RWPE2 (cell line): ENCODE measurements at places on chromosomes 3 and 15.

DNA sequence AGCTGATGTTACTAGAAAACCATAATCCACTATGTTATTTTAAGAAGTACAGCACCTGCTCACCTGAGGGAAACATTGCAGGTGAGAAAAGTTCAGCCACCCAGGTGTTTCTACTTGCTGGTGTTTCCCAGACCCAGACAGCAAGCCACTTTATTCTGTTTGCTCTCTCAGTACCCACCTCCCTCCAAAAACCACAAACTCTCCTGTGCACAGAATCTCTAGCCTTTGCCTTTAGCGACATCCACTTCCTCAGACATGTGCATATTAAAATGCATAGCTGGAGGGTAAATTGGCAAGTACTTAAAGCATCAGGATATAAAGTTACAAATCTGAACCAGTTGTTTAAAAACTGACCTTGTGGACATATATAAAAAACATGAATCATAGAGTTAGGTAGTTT, 36.7 kb downstream of the VGLL3 start:
- peaks cover 26% of the 10 kb centered on the region for H3K4me1 ChIP-seq
- no peak for DNase-seq
- no peak overlapping the region for H3K27ac ChIP-seq

- H3K36me3 ChIP-seq, result no peaks in the 10 kb centered on the region
- no peak overlapping the region for H3K4me3 ChIP-seq
- H3K4me1 ChIP-seq, result peaks cover 14% of the 10 kb centered on the region
- H3K27ac ChIP-seq, result peak overlapping the region; percentile 44
These were observed 34.8 kb downstream of the SRGAP3 start for GRCh38 chr3:9214599-9214998.

- no peak for DNase-seq
- H3K36me3 ChIP-seq, result no peaks in the 10 kb centered on the region
- no peak overlapping the region for H3K4me3 ChIP-seq
- no peak overlapping the region for H3K27ac ChIP-seq
These were observed 190.1 kb downstream of the FAM43A start for GRCh38 chr3:194875581-194876402.

- no peak for DNase-seq
- no peaks in the 10 kb centered on the region for H3K27me3 ChIP-seq
- H3K4me1 ChIP-seq, result peaks cover 10% of the 10 kb centered on the region
- H3K4me3 ChIP-seq, result no peak overlapping the region
These were observed 337.8 kb upstream of the TBC1D5 start for GRCh38 chr3:18080198-18080689.

GRCh38 chr3:13863382-13863952, 16.4 kb downstream of the WNT7A start:
- no peak for DNase-seq
- H3K36me3 ChIP-seq, result peaks cover 72% of the 10 kb centered on the region
